ENCODE measurements at places on chromosomes 1 and 21.
A peak's percentile ranks its signal among the peaks of the same experiment; 100 is the strongest.

- DNase-seq: peak; percentile 61
Measured at GRCh38 chr1:229117664-229118300, 153.1 kb upstream of the RAB4A start.

DNA sequence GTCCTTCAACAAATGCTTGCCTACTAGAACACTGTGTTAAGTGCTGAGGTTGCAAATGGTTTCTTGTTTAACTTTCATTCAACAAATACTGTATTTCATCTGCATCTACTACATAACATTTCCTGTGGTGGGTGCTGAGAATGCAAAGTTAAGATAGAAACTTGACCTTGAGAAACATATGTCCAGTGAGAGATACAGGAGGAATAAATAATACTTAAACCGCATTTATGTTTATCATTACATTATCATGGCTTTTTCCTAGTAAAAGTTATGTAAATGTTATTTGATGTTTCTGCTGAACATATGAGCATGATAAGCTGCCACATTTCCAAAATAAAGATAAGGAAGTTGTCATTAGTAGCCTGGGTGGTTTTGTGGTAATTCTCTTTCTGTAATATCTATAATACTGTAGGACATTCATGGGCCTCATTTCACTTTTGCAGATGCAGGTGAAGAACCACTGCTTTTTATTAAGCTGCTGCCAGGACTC, 590.4 kb downstream of the PLPP3 start:
- DNase-seq: no peak

DNA sequence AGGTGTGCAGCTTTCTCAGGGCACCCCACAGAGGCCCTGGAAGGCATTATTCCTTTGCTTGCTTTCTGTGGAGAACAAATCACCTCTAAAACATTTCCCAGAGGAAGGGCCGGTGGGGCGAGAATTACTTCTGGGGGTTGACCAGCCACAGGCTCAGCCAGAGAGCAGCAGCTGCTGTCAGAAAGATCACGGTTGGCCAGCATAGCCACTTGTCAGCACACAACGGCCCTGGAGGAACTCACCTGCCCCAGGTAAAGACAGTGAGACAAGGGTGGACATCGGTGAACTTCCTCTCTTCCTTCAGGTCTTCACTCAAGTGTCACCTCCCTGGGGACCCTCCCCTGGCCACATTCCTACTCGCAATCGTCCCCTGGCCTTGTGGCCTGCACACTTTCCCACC, 69.5 kb upstream of the CLDN14 start:
- DNase-seq: no peak

GRCh38 chr1:67441183-67441582, 11.0 kb upstream of the SERBP1 start:
- peak; percentile 62 for DNase-seq

DNA sequence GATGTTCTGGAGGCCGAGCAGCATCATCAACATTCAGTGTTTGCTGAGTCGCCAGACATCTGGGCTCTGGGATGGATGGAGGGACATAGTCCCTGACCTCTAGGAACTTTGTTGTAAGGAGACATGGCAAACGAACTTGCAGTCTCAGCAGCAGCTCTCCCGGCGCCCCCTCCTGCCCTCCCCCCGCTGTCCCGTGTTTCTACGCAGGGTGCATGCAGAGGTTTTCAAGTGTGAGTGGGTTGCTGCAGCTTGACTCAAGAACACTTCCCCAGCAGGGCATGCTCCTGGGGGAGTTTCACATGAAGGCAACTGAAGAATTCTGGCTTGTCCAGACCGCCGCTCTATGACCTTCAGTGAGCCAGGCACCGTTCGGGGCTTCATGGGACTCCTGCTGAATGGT, 121.9 kb downstream of the CAMTA1 start:
- DNase-seq: no peak

GRCh38 chr1:26468911-26469310, 3.3 kb upstream of the HMGN2 start:
- peak; percentile 36 for DNase-seq

DNA sequence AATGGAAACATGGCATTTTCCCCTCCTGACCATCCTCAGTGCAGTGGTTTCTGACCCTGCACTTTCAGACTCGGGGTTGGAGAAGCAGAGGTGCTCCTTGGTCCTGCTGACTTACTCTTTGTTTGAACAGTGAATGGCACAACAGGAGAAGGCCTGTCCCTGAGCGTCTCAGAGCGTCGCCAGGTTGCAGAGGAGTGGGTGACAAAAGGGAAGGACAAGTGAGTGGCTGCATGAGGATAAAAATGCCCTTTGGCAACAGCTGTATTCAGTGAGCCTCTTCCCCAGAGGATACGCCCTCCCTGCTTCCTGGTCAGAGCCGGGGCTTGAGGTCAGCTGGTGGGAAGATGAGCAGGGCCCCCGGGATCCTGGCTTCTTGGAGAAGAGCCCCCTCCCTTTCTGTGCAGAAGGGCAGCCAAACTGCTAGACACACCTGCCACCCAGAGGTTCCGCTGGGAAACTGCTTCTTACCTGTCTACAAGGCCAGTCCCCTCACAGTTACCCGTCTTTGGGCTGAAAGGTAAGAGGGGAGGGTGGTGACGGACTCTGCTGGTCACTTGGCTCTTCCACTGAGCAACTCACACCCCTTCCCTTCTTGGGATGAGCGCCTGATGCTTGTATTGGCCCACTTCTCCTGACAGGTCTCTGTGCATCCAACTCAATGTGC, 16.6 kb downstream of the NPL start:
- no peak for DNase-seq

- peak; percentile 53 for DNase-seq
Measured at GRCh38 chr1:119808972-119809550, 2.2 kb downstream of the REG4 start.

DNA sequence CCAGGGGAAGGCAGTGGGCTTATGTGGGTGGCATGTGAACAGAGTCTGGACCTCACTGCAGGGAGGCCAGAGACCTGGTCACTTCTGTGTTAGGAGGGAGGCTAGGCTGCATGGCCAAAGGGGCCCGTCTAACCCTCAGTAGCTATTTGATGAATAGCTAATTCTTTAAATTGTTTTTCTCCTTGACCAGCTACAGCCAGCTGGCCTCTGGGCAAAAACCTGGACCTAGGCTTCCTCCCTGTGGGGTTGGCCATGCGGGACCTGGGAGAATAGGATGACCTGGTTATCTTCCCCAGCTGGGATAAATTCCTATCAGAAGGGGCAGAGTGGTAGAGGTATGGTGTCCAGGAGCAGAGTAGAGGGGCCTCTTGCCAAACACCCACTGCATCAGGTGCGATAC, 79.4 kb downstream of the TNR start:
- DNase-seq: no peak

DNA sequence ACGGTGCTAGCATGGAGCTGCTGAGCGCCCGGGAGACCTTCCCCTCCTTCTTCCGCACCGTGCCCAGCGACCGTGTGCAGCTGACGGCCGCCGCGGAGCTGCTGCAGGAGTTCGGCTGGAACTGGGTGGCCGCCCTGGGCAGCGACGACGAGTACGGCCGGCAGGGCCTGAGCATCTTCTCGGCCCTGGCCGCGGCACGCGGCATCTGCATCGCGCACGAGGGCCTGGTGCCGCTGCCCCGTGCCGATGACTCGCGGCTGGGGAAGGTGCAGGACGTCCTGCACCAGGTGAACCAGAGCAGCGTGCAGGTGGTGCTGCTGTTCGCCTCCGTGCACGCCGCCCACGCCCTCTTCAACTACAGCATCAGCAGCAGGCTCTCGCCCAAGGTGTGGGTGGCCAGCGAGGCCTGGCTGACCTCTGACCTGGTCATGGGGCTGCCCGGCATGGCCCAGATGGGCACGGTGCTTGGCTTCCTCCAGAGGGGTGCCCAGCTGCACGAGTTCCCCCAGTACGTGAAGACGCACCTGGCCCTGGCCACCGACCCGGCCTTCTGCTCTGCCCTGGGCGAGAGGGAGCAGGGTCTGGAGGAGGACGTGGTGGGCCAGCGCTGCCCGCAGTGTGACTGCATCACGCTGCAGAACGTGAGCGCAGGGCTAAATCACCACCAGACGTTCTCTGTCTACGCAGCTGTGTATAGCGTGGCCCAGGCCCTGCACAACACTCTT, 1.1 kb downstream of the TAS1R3 start:
- no peak for DNase-seq

- DNase-seq: no peak
Measured at GRCh38 chr1:160789702-160790611, 6.0 kb upstream of the LY9 start.

GRCh38 chr1:50971748-50972305, 1.8 kb downstream of the CDKN2C start:
- no peak for DNase-seq

GRCh38 chr1:211683396-211684297, 8.2 kb upstream of the NEK2 start:
- DNase-seq: no peak

DNA sequence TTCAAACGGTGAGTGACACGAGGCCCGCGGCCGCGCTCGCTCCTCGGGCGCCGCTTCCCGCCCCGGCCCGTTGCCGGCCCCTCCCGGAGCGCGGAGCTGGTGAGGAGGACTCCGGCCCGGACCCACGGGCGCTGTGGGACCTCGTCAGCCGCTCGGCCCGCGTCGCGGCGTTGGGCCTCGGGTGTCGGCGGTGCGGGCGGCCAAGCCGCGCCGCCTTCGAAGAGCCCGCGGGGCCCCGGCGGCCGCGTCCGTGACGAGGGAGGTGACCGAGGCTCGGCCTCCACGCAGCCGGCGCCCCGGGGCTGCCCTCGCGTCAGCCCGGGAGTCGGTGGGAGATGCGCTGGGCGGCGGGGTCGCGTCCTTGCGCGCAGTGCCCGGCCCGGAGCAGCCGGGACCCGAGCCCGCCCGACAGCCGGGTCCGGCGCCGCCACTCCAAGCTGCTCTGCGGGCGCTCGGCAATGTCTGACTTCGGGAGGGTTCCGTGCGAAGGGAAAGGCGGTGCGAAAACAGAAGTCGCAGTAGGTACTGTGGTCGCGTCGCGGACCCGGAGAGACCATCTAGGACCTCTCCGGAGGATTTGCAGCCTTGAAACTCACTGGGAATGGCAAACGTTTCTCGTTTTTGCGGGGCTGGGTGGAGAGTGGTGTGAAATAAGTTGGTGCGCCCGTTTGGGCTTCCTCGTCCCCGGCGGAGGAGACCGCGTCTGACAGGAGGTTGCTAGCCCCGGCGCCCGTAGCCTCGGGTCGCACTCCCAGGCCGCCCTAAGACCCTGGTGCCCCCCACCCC, 829 bp downstream of the SPEN start:
- peak; percentile 38 for DNase-seq

GRCh38 chr1:117828201-117828600, 101.2 kb downstream of the GDAP2 start:
- no peak for DNase-seq

GRCh38 chr1:240608707-240609106, 3.2 kb downstream of the GREM2 start:
- peak; percentile 24 for DNase-seq

DNA sequence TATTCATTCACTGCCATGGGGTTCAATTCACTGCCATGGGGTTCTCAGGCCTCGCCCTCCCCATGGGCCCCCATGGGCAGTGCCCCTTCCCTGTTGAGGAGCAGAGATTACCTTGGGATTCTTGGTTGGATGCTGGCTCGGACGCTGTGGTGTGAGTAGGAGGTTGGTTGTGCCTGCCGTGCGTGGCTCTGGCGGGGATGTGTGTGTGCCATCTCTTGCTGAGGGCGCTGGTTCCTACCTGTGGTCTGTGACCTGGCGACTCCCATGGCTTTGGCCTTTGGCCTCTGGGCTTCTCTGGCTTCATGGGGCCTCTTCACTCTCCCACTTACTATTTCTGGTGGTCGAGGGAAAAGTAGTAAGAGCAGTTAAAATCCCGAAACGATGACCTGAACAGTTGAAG, 42.1 kb downstream of the PCNT start:
- DNase-seq: no peak

Data from uterus (tissue), 4 donors.